ENCODE measurements at places on chromosomes 2 and 18.

DNA sequence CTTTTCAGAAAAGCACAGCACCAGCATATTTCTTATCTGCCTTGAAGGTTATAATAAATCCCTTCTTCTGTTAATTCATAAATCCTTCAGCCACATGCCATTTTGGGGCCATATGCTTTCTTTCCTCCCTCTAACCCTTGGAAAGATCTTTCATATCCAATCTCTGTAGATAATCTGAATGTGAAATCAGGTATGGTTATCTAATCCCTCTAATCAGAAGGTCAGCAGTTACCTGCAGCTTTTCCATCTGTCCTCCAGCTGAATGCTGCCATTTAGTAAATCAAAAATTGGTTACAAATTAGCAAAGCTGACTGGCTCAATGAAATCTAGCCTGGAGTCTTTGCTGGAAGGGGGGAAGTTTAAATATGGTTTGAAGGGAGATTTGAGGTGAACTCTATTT lies 230.5 kb downstream of the PIK3C3 start:
- H3K4me1 ChIP-seq: no peaks in the 10 kb centered on the region
- H3K27ac ChIP-seq: no peak overlapping the region
- H3K36me3 ChIP-seq: no peaks in the 10 kb centered on the region
- H3K4me3 ChIP-seq: no peak overlapping the region

- DNase-seq: no peak
- no peak overlapping the region for H3K4me3 ChIP-seq
- H3K27me3 ChIP-seq: no peaks in the 10 kb centered on the region
- peaks cover 44% of the 10 kb centered on the region for H3K4me1 ChIP-seq
Observed at GRCh38 chr2:227410191-227410590, 22.4 kb upstream of the SCYGR1 start.

- peak; percentile 16 for DNase-seq
- no peaks in the 10 kb centered on the region for H3K36me3 ChIP-seq
- H3K4me3 ChIP-seq: no peak overlapping the region
- no peaks in the 10 kb centered on the region for H3K27me3 ChIP-seq
Observed at GRCh38 chr18:21362831-21363230, 120.8 kb downstream of the GREB1L start.

- DNase-seq: no peak
- no peaks in the 10 kb centered on the region for H3K36me3 ChIP-seq
- no peaks in the 10 kb centered on the region for H3K4me1 ChIP-seq
- no peaks in the 10 kb centered on the region for H3K27me3 ChIP-seq
- no peak overlapping the region for H3K27ac ChIP-seq
Observed at GRCh38 chr2:232532419-232532818, 6.5 kb downstream of the CHRND start.

DNA sequence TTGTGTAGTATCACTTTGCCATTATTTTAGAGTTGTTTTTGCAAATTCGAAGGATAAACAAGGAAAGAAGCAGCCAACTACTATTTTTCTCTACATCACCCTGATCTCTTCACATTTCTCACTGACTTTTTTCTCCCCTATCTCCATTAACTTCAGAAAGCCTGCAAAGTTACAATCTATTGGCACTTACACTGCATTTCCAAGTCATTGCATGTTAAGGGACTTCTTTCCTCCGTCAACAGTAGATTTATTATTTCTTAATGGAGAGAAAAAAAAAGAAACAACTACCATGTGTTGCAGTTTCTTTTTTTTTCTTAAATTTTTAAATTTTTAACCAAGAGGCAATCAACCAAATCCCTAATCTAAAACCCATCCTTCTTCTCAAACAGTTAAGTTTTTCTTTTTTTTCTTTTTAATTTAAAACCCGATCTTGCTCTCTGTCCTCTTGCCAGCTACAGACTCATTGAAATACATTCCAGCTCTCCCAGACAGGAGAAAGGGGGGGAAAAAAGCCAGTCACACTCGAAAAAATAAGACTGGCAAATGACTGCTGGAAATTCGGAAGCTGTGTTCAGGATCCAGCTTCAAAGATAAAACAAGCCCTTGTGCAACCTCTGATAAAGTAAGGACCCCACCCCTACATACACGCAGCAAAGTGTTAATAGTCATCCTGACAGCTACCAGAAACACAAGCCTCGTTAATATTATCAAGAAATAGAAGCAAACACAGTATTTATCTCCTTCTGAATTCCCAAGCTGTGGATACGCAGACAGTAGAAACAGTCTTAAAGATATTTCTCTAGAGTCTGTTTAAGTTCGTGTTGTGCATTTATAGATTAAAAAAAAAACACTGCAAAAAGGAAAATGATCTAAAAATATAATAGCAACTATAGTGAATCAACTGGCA lies 1.3 kb downstream of the LRRTM4 start:
- no peak overlapping the region for H3K27ac ChIP-seq
- no peaks in the 10 kb centered on the region for H3K27me3 ChIP-seq
- H3K36me3 ChIP-seq: no peaks in the 10 kb centered on the region
- no peak for DNase-seq
- no peak overlapping the region for H3K4me3 ChIP-seq
- H3K4me1 ChIP-seq: no peaks in the 10 kb centered on the region

GRCh38 chr2:46071074-46071473 lies 226.1 kb upstream of the EPAS1 start:
- H3K36me3 ChIP-seq: no peaks in the 10 kb centered on the region
- H3K4me1 ChIP-seq: no peaks in the 10 kb centered on the region
- H3K27me3 ChIP-seq: no peaks in the 10 kb centered on the region
- no peak for DNase-seq
- H3K27ac ChIP-seq: no peak overlapping the region

DNA sequence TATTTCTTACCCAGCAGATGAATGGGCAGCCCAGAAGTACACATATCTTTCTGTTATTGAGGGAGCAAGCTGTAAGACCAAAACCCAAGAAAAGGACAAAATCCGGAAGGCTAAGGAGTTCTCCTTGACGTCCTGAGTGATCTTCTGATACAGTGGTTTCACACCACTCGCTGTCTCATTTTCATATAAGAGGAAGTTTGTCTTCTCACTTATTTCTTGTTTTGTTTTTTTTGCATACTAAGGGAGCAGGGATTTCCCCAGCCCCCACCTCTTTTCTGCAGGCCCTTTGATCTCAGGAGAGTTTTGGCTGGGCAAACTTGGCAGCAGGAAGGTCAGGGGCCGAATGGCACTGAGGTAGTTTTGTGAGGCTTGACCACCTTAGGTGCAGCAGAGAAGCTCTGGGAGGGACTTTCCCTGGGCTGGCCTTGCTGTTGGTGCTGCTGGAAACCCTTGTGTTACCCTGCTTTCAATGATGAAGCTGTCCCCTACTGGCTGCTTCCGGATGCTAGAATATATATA lies 13.3 kb downstream of the CHRNA1 start:
- H3K4me1 ChIP-seq: peaks cover 20% of the 10 kb centered on the region
- peak; percentile 82 for DNase-seq
- H3K27ac ChIP-seq: peak overlapping the region; percentile 38
- H3K27me3 ChIP-seq: 0 out of 2 replicates have a peak, but pooled peaks cover 9% of the 10 kb centered on the region
- H3K4me3 ChIP-seq: peak overlapping the region; percentile 24

DNA sequence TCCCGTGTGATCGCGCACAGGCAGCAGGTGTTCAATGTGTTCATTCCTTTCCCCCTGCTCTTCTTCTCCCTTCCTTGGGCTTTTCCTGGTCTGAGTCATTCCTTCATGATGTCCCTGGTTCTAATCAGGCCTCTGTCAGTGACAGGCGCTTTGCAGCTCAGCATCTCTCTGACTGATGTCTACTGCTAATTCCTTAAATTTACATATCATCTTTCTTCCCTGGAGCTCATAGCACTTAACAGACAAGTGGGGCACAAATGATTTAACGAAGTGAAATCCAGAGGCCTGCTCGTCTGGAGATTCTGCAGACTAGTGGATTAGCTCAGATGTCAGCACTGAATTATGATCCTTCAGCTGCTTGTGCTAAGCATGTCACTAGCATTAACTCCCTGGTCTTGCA lies 77.9 kb downstream of the NRP2 start:
- DNase-seq: no peak
- H3K4me3 ChIP-seq: no peak overlapping the region
- H3K27ac ChIP-seq: no peak overlapping the region
- no peaks in the 10 kb centered on the region for H3K36me3 ChIP-seq
- no peaks in the 10 kb centered on the region for H3K27me3 ChIP-seq

DNA sequence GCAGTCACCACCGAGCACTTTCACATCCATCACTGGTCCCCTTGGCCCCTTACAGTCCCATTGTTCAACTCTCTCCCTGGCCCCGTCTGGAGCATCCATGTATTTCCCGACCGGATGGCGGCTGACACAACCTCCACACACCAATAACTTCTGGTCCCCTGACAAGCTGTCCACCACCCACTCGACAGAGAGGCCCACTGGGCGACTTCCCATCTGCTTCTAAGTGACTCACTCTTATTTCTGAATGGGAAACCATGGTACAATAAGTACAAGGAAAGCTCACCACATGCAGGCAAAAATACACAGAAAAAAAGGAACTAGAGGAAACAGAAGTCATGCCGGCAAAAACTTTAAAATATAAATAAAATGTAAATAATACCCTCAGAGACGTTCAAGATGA lies 82.9 kb upstream of the RAB12 start:
- no peaks in the 10 kb centered on the region for H3K27me3 ChIP-seq
- H3K4me3 ChIP-seq: no peak overlapping the region
- DNase-seq: no peak
- no peaks in the 10 kb centered on the region for H3K36me3 ChIP-seq
- H3K4me1 ChIP-seq: no peaks in the 10 kb centered on the region
- H3K27ac ChIP-seq: no peak overlapping the region

- peak overlapping the region; percentile 47 for H3K27ac ChIP-seq
- peak; percentile 71 for DNase-seq
- no peaks in the 10 kb centered on the region for H3K36me3 ChIP-seq
- H3K4me3 ChIP-seq: peak overlapping the region; percentile 75
- H3K27me3 ChIP-seq: no peaks in the 10 kb centered on the region
Observed at GRCh38 chr2:241271706-241272302, 43.7 kb downstream of the HDLBP start.

DNA sequence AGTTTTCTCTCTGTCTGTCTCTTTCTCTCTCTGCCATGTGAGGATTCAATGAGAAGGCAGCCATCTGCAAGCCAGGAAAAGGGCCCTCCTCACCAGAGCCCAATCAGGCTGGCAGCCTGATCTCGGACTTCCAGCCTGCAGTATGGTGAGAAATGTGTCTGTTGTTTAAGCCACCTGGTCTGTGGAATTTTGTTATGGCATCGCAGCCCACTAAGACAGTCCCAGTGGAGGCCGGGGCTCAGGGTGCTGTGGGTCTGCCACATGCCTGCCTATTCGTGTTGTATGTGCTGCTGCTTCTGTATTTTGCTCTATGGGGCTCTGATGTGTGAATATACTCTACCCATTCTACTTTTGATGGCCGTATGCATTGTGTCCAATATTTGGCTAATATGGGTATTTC lies 139.0 kb upstream of the HS6ST1 start:
- DNase-seq: no peak
- H3K4me3 ChIP-seq: no peak overlapping the region
- no peaks in the 10 kb centered on the region for H3K4me1 ChIP-seq
- H3K27ac ChIP-seq: no peak overlapping the region

DNA sequence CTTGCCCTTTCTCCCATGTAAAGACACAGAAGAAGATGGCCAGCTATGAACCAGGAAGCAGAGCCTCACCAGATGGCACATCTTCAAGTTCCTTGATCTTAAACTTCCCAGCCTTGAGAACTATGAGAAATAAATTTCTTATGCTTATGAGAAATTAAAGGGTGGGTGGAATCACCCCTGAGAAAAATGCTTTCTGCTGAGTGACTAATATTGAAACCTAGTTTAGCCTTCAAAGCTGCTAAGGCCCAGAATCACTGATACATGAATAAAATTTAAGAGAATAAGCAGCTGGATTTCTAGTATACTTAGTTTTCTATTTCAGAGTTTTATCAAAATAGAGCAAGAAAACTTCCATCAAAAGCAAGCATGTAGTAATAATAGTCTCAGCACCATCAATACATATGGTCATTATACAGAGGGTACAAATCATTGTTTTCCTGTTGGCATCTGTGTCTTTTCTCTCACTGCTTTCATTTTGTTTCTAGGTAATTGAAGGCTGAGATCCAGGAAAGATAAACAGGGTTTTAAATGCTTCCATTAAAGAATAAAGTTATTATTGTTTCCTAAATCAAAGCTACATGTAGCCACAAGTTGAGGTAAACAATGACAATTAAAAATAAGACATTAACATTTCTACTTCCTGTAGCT lies 53.3 kb upstream of the COL5A2 start:
- H3K36me3 ChIP-seq: no peaks in the 10 kb centered on the region
- no peak overlapping the region for H3K27ac ChIP-seq
- no peaks in the 10 kb centered on the region for H3K4me1 ChIP-seq
- no peak overlapping the region for H3K4me3 ChIP-seq
- no peak for DNase-seq

- no peaks in the 10 kb centered on the region for H3K4me1 ChIP-seq
- DNase-seq: no peak
- H3K36me3 ChIP-seq: no peaks in the 10 kb centered on the region
- no peak overlapping the region for H3K27ac ChIP-seq
Observed at GRCh38 chr2:146437712-146438111, 1407.1 kb upstream of the ACVR2A start.

GRCh38 chr2:227033471-227034148 lies 130.4 kb downstream of the COL4A4 start:
- no peak overlapping the region for H3K4me3 ChIP-seq
- H3K27ac ChIP-seq: no peak overlapping the region
- DNase-seq: peak; percentile 19
- H3K36me3 ChIP-seq: no peaks in the 10 kb centered on the region
- H3K4me1 ChIP-seq: no peaks in the 10 kb centered on the region

DNA sequence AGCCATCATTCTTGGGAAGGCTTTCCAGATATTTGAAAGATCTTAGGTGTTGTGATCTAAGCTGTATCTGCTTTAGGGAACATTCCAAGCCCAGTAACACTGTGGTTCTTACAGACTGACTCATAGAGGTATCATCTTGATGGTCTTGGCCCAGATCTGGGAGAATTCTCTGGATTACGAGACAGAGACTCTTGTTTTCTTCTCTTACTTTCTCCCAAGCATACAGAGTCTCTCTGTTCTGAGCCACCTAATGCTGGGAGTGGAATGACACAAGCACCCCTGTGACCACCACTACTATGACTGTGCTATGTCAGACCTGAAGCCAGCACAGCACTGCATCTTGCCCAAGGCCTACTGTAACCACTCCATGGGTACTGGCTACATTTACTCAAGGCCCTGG lies 81.0 kb upstream of the EPAS1 start:
- DNase-seq: no peak
- no peaks in the 10 kb centered on the region for H3K4me1 ChIP-seq
- no peak overlapping the region for H3K27ac ChIP-seq
- no peaks in the 10 kb centered on the region for H3K27me3 ChIP-seq

- H3K4me3 ChIP-seq: no peak overlapping the region
- no peaks in the 10 kb centered on the region for H3K36me3 ChIP-seq
- DNase-seq: peak; percentile 50
Observed at GRCh38 chr18:63850020-63850419, 37.5 kb upstream of the SERPINB2 start.

DNA sequence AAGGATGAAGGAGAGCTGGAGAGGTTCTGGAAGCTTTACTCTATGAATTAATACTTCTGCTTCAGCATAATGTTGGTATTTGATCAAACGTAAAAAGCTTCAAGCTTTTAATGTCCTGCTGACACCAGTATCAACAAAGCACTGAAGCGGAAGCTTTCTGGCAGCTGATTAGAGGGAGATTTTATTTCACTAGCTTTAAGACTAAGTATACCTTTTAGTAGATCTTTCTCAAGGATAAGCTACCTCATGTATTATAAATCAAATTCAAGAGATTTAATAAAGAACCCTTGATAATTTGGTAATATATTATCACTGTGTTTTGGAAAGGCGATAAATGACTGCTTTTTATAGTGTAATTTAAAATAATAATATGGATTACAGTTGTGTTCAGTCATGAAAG lies 128.0 kb upstream of the CD302 start:
- H3K36me3 ChIP-seq: no peaks in the 10 kb centered on the region
- no peak overlapping the region for H3K4me3 ChIP-seq
- H3K27me3 ChIP-seq: no peaks in the 10 kb centered on the region
- H3K27ac ChIP-seq: no peak overlapping the region
- peaks cover 7% of the 10 kb centered on the region for H3K4me1 ChIP-seq

All from MM.1S (cell line).